Mucosa of descending colon (tissue), 3 donors: ENCODE measurements at places on chromosomes 1 and 21. TPM values are rescaled to one million over a fixed set of nuclear protein-coding genes. Genes with fewer than 3 reads are reported as not detected.

Gene CNR2
- 0.06 TPM for total RNA-seq

Gene OR13G1
- not detected for total RNA-seq

Gene GJB3
- total RNA-seq: 6.1 TPM

Gene TXNIP
- total RNA-seq: 830 TPM

Gene COQ8A
- total RNA-seq: 67.1 TPM

Gene LRRC71
- total RNA-seq: not detected

Gene CELA2B
- not detected for total RNA-seq
